ENCODE measurements at places on chromosomes 5 and 9. TPM values are rescaled to one million over a fixed set of nuclear protein-coding genes. Genes with fewer than 3 reads are reported as not detected.
A peak's percentile ranks its signal among the peaks of the same experiment; 100 is the strongest.

DNA sequence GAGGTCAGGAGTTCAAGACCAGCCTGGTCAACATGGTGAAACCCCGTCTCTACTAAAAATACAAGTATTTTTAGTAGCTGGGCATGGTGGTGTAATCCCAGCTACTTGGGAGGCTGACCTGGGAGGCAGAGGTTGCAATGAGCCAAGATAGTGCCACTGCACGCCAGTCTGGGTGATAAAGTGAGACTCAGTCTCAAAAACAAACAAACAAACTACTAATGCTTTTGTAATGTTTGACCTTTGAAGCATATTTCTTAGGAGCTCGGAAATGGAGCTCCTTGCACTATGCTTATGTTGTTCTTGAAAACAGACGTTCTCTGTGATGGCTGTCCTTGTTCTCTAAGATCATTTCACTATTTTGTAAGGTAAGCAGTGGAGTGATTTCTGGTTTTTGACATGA lies 6.0 kb downstream of the F2RL2 start:
- DNase-seq = no peak

DNA sequence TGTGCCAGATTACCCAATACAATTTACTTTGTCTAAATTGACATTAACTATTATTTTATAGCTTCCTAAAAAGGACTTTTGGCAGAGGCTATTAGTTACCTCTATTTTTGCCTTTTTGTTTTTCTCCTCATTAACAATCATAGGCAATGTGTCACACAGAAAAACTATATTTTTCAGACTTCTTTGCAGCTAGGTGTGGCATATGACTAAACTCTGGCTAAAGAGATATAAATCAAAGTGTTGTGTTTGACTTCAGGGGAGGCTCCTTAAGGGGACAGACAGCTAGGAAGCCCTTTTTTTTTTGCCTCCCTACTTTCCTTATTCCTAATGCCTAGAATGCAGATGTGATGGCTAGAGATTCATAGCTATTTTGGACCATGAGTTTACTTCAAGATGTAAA lies 19.7 kb upstream of the GCNT4 start:
- no peak for DNase-seq

- DNase-seq = peak; percentile 83
Measured at GRCh38 chr5:143707806-143708205, 104.2 kb upstream of the HMHB1 start.

Gene PTCH1
- 3.3 TPM for polyA plus RNA-seq

Gene APBA1
- polyA plus RNA-seq = 5.0 TPM
